ENCODE measurements at places on chromosomes 16 and 17.

- peak; percentile 41 for DNase-seq
Observed at GRCh38 chr16:10737068-10737625, 6.5 kb upstream of the NUBP1 start.

- DNase-seq, result no peak
Observed at GRCh38 chr17:10313037-10313672, 59.7 kb downstream of the MYH13 start.

GRCh38 chr16:3609895-3610697 lies 1.3 kb downstream of the SLX4 start:
- DNase-seq, result no peak

GRCh38 chr16:53103811-53104210 lies 49.0 kb downstream of the CHD9 start:
- no peak for DNase-seq

DNA sequence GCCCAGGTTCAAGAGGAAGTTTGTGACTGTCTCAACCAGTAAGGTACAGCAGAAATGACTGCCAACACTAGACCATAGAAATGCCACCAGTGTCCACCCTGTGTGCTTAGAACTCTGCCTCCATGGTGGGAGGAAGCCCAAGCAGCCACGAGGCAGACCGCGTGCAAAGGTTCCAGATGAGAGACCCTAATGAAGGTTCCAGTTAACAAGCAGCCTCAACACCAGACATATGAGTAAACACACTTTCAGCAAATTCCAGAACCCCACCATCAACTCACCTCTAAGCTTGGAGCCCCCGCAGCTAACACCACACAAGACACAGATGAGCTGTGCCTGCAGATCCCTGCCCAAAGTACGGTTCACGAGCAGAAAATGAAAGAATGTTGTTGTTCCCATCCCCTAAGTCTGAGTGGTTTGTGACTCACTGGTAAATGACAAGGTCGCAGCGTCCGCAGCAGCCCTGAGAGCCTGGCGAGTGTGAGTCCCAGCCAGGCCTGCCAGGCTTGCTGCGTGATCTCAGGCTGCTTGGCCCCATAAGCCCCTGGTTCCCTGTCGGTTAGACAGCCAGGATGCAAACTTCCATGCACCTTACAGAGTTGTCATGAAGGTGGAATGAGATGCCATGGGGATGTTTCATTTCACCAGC lies 193.7 kb downstream of the C16orf95 start:
- DNase-seq, result no peak

GRCh38 chr16:51034481-51035109 lies 116.5 kb downstream of the SALL1 start:
- no peak for DNase-seq

Measured in GM19239 (cell line).